ENCODE measurements at places on chromosomes 5 and 9.

GRCh38 chr9:95836072-95836471 is 39.4 kb upstream of the ERCC6L2 start:
- no peak for DNase-seq

- no peak for DNase-seq
Observed at GRCh38 chr5:139549162-139549894, 11.8 kb upstream of the UBE2D2 start.

DNA sequence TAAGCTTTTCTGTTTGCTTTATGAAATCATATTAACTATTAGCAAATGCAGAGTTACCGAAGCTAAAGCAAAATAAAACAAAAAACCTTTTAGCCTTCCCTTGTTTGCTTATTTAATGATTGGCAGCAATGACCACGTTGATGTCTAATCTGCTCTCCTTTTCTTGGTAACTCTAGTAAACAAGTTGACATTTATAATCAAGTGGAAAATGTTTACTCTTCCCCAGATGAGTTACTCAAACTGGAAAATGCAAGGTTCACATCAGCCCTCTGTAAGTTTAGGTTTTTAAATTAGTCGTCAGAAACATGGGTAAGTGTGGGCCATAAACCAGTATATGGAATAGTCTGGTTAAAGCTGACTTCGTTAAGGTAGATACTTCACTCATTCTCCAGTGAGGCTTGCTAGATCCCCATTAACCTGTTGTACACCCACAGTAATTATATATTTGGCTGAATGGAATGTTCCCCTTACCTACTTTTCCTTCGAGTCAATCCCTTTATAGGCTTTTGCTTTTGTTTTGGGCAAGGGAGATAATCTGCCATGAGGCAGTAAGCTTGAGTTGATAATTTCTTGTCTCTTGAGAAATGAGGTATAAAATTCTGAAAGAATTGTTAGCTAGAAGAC is 100.9 kb downstream of the GDNF start:
- no peak for DNase-seq

DNA sequence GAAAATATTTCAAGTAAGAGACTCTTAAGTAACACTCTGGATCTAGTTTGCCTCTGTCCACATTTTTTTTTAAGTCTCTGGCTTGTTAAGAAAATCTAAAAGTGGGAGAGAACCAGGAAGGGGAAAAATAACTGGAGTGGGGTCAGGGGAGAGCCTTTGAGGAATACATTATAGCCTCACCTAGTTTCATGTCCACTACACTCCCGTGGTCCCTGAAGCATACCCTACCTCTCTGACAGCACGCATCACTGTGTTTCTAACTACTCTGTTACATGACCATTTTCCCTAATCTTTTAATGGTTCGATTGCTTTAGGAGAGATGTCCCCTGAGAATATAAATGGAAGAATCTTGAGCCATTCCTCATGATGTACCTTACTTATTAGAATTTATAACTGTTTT is 318.3 kb downstream of the TMEM167A start:
- DNase-seq: no peak

DNA sequence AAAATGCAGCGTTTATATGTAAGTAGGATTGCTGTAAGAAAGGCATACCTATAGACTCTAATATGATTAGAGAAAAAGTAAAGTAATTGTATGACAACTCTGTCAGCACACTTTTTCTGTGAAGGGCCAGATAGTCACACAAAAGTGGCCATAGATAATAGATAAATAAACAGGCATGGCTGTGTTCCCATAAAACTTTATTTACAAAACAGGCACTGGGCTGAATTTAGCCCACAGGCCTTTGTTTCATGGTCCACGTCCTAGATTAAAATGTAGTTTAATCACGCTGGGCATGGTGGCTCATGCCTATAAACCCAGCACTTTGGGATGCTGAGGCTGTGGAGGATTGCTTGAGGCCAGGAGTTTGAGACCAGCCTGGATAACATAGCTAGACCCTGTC is 8.7 kb upstream of the TXNDC8 start:
- no peak for DNase-seq

GRCh38 chr9:132167192-132167591 is 5.3 kb downstream of the NTNG2 start:
- no peak for DNase-seq

DNA sequence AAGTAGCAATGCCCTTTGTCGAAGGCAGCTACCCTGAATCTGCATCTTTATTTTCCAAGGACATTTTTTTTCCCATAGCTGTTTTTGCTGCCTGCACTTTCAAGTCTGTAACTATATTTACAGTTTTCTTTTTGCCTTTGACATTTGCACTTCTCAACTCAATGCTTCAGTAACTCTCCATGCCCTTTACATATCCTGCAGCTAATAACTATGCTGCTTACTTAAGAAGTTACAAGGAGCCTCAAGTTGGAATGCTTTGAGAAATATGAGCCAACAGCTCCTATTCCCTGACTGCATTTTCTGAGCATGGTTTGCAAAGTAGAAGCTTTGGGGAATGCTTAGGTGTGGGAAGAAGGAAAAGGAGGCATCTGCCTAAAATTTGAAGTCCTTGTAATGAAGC is 194.8 kb upstream of the TRPC7 start:
- DNase-seq: no peak

DNA sequence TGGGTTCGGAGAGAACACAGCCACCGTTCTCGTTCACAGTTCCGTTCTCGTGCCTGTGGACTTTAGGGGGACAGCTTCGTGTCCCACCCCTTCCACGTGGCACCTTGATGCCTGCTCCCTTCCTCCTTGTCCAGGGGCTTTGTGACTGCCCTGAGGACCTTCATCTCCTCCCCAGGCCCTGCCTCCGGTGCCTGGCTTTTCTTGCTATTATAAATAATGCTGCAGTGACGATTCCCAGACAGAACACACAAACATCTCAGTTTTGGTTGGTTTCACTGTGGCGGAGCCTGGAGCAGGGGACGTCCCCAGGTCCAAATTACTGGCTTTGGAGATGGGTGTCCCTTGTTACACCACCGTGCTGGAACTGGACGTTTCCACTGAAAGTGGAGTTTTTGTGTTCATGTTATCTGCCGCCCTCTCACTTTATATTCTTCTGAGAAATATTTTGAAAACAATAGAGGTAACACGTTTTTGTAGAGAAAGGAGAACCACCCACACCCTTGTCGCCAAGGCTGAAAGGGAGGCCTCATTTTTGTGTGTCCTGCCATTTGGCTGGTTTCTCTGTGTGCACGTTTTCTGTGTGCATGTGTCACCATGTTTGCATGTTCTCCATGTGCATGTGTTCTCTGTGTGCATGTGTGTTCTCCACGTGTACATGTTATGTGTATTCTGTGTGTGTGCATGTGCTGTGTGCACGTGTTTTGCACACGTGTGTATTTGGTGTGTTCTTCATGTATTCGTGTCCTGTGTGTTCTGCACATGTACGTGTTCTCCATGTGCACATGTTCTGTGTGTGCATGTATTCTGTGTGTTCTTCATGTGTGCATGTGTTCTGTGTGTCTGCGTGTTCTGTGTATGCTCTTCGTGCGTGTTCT is 24.2 kb downstream of the WNK2 start:
- DNase-seq: no peak

DNA sequence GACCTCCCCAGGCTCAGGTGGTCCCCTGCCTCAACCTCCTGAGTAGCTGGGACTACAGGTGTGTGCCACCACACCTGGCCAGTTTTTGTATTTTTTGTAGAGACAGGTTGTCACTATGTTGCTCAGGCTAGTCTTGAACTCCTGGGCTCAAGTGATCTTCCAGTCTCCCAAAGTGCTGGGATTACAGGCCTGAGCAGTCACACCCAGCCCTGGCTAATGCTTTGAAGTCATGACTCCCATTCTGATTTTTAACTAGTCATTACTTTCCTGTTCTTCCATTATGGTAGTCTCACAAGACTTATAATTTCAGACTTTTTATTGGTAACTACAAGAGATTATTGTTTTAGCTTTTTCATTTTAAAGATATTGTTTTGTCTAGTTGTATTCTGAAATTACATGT is 26.3 kb downstream of the UBAP1 start:
- no peak for DNase-seq

DNA sequence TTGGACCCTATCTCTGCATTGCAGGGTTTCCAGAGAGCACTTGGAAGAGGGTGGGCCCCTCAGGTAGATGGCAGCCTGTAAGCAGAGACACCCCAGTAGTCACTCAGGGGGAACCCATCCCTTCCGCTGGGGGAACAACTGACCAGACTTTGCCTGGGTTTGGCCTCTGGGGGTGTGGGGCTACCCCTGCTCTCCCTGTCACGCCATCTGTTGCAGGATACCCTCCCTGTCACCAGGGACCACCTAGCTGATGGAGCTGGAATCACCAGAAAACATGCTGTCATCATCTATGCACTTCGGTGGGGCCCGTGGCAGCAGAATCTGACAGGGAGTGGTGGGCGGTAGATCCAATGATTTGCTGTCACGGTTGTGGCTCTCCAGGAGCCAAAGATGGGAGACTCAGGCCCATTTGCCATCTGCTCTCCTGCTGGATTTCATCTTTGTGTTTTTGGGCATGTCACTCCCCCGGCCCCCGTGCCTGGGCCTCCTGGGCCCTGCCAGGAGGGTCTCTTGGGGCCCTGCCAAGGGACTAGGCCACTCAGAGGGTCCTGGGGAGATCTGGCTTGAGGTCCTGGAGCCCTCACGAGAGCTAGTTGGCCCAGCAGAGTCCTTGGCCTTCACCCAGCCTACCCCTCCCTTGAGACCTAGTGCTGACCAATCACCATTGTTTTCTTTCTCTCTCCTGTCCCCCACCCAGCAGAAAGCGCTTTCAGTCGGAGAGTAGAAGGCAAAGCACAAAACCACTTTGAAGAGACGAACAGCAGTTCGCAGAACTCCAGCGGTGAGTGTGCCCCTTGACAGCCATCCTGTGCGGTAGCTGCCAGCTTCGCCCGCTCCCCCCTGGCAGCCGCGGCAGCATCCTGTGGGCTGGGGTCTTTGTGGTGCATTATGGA is 45.9 kb downstream of the AMBP start:
- no peak for DNase-seq

DNA sequence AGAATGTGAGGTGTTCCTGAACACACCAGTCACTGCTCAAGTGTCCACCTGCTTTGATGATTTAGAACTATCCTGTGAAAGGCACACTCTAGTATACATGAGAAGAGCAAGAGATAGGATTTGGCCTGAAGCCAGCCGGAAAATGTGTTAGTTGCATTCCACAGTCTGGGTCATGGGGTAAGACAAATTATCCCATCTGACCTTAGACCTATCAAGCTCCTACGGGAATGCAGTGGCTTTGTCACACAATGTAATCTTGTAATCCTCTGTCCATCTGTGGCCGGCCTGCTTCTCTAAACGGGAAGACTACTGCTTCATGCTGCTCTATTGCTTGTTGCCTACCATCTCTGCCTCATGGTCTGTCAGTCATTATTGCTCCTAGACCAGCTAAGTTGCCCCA is 92.4 kb upstream of the PRRC1 start:
- no peak for DNase-seq
